ENCODE measurements at places on chromosomes 4 and X.

GRCh38 chrX:44344194-44344593 is 722 bp upstream of the EFHC2 start:
- DNase-seq = peak; percentile 84

DNA sequence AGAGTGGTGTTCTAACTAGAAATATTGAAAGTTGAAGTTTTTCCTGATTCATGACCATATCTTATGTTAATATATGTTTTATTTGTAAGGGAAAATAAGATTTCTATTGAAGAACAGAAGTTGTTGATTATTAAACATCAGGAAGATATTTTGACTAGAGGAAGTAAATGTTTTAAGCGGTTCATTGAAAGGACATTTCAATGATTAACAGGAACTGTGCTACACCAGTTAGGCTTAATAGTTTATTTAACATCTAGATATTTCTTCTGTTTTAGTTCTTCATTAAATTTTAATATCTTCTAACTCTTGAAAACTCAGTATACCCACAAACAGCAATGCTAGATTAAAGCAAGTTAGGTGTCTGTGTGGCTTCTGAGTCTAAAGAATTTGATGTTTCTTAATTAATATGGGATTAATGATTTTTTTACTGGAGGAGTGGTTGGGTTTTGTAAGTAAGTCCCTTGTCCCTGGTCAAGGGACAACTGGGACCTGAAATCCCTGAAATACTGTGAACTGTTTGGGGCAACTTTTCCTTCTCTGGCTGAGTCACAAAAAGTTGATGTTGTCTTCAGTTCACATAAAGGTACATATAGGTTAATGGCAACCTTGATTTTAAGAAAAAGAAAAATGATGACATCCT is 42.9 kb upstream of the CYP4V2 start:
- DNase-seq = no peak

GRCh38 chrX:68837119-68837518 is 8.3 kb downstream of the EFNB1 start:
- DNase-seq = no peak

- DNase-seq = no peak
These were observed 123.8 kb upstream of the TEX13D start for GRCh38 chrX:124208660-124209059.

GRCh38 chrX:22177950-22178515 is 94.7 kb upstream of the CBLL2 start:
- no peak for DNase-seq

DNA sequence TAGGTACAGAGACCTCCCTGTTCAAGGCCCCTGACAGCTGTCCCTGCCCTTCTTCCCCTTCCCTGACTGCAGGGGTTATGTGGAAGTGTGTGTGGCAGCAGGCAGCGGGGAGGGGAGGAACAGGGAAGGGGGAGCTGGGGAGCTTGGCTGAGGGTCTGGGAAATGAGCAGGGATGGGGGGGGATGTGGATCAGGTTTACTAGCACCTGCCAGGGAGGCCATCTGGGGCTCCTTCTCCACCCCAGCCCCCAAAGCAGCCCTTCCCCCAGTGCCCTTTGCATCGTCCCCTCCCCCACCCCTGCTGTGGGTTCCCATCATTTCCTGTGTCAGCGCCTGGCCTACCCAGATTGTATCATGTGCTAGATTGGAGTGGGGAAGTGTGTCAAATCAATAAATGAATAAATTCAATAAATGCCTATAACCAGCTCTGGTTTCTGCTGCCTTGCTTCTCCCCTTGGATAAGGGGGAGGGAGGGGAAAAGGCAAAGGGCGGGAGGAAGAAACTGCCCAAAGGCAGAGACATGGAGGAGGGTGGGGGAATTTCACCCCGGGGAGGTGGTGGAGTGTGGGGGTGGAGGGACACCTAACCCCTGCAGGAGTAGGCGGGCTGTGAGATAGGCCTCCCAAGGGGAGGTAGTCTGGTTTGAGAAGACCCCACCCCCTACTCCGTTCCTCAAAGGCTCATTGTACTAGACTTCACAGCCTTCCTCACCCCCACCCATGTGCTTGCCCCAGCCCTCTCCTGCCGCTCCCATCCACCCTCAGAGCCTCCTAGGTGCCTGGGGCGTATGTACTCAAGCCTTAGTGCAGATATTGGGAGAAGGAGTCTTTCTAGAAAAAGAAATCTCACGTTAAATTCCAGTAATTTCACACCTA is 3.2 kb downstream of the CXorf65 start:
- DNase-seq = peak; percentile 75

- no peak for DNase-seq
These were observed 65.2 kb downstream of the TRIM2 start for GRCh38 chr4:153269218-153269990.

DNA sequence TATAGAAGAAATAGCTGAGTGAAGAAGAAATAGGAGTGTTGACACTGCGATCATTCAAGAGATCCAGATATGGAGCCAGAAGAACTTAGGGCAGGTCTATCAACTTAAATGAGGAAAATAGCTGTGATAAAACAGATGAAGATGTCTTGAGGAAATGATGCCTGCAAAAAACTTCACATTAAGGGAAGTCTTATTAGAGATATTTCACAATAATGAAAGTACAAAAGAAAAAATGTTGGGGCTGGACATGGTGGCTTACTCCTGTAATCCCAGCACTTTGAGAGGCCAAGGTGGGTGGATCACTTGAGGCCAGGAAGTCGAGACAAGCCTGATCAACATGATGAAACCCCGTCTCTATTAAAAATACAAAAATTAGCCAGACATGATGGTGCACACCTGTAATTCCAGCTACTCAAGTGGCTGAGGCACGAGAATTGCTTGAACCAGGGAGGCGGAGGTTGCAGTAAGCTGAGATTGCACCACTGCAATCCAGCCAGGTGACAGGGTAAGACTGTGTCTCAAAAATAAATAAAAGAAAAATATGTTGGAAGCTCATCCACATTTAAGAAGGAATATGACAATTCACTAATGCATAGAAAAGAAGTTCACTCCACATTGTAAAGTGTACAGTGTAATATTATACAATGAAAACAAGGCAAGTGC is 56.3 kb downstream of the PKD2 start:
- no peak for DNase-seq

DNA sequence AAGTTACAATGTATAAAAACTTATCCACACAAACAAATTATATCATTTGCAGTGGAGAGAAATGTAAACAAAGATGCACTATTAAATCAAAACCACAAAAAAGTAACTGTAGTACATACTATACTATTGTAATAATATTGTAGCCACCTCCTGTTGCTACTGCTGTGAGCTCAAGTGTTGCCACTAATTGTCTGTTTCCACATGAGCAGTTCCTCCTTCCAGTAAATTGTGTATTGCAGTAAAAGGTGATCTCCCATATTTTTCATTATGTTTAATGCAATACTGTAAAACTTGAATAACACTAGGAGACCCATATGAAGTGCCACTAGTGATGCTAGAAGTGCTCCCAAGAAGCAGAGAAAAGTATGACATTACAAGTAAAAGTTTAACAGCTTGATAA is 11.7 kb downstream of the LIN54 start:
- DNase-seq = no peak

- no peak for DNase-seq
These were observed 99.1 kb downstream of the CHRNA9 start for GRCh38 chr4:40434126-40434687.

GRCh38 chr4:3375688-3376087 is 66.1 kb upstream of the HGFAC start:
- no peak for DNase-seq

GRCh38 chrX:5891378-5891777 is 337.3 kb downstream of the NLGN4X start:
- no peak for DNase-seq

- DNase-seq = no peak
These were observed 76.3 kb downstream of the RBPJ start for GRCh38 chr4:26397086-26397485.

GRCh38 chr4:47484168-47484567 is 907 bp upstream of the ATP10D start:
- DNase-seq = no peak

DNA sequence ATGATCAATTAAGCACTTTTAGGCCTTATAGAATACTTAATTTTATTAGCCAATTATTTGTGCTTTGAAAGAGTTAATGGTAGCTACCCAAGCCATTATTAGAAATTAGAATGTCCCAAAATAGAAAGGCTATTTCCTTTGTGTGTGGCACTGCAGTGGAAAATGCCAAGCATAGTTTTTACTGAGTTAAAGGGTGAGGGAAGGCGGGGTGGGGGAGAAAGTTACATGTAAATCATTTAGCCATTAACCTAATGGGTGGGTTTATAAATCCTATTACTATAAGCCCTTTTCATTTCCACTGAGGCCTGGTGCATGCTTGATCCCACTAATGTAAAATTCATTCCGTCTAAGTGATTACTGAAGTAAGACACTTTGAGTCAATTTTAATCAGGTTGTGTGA is 105.8 kb downstream of the POLA1 start:
- DNase-seq = no peak

- DNase-seq = no peak
These were observed 242.4 kb upstream of the PSAPL1 start for GRCh38 chr4:7677086-7677485.

DNA sequence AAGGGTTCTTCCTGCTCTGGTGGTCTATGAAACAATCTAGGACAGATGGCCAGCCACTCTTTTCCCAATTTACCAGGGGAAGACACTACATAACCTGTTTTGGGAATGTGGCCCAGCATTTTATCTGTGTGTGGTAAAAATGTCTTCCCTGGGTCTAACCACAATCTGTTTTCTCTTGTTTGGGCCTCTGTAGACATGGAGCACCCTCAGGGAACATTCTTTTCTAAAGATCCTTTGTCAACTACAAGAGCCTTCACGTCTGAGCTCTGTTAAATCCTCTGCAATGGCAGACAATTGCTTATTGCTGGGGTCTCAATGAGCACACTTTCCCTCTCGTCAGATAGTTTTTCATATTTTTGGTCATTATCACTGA is 35.5 kb downstream of the PLAC1 start:
- no peak for DNase-seq

GRCh38 chrX:11273544-11273943 is 19.7 kb upstream of the AMELX start:
- no peak for DNase-seq

DNA sequence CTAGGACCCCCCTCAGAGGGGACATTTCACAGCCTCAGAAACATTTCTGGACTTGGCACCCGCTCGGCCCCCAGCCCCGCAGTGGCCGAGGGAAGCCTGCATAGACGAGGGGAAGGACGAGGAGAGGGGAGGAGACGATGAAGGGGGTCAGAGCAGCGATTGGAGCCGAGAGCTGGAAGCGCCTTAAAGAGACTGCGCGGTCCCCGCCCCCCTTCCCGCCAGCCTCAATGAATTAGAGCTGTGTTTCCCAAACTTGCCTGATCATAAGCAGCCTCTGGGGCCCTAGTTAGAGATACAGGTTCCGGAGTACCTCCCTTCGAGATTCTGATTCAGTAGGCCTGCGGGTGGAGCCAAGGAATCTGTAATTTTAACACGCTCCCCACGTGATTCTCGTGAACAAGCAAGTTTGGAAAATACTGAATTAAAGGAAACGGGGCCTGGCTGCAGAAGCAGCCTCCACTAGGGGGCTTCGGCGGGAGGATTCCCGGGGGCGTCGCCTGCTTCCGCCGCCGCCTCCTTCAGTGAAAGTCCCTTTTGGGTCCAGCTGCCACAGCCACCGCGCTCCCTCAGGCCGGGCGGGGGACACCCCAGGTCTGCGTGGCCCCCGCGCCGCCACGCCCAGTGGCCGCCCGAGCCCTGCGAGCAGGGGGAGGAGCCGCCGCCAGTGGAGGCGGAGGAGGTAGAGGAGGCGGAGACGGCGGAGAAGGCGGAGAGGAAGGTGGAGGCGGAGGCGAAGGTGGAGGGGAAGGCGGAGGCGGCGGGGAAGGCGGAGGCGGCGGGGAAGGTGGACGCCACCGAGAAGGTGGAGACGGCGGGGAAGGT is at the start of gene USP27X:
USP27X (plus strand) TSS at position 651 of the 822 bp plus-strand sequence. CDS start 824 bp downstream, outside the sequence.
- peak; percentile 89 for DNase-seq

GRCh38 chr4:94359838-94360237 is 17.2 kb upstream of the HPGDS start:
- no peak for DNase-seq

DNA sequence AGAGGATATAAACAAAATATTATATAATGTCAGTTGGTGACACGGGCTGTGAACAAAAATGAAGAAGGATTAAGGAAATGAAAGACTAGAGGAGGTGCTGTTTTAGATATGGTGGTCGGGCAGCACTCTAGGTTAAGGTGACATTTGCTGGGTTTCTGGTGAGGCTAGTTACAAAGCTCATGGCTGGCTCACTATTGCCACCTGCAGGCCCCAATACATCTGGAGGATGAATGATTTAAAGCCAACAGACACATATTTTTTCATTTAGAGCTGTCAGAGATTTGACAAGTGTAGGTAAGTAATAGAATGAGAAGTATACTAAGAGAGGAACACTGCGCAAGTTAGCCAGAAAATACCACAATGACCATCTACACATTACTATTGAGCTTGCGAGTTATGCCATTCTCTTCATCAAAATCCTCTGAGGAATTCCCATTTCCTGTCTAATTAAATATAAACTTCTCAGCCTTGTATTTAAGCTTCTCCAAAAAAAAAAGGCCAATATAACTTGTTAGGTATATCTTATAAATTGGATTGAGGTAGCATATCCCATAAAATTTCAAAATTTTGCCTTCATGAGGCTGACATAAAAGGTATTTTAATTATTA is 6.4 kb upstream of the FGG start:
- peak; percentile 55 for DNase-seq

DNA sequence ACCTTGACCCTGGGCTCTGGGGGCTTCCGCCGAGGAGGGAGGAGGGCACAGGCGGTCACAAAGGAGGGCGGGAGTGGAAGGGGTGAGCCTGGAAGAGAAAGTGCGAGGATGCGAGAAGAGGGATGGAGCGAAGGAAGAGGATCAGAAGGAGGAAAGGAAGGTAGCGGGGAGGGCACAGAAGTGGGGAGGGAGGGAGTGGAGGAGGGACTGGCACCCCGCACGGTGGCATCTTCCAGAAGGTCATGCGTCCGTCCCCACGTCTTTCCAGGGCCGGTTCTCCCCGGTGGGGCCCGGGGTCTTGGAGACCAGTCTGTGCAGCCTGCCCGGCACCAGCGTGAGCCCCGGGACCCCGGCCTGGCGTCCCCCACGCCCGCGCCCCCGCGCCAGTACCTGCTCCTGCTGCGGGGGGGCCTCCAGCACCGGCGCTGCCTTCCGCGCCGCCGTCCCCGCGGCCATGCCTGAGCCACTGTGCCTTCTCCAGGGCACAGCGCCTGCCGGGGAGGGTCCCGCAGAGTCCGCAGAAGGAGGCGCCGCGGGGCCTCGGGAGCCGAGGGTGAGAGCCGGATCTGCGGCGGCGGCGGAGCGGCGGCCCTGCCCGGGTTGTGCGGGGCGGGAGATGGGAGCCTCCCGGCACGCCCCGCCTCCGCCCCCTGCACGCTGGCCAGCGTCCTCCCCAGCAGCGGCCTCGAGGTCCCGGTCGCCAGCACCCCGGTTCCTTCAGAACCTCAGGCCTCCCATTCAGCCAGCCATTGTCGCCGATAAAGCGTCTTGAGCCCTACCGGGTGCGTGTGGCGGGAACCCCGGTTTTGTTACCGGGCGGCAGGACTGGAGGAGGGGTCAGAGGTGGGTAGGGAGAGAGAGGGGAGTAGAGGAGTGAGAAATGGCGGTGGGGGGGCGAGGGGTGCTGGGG is at the start of gene RNF175:
RNF175 (minus strand) TSS at position 618 of the 910 bp plus-strand sequence; CDS start at position 456, 162 bp downstream.
- DNase-seq = no peak

Data from CD4-positive, alpha-beta T cell treated with Interleukin-17A for 1 hour (primary cell).